MCF 10A (cell line): ENCODE measurements at places on chromosomes 7 and 10. TPM values are rescaled to one million over a fixed set of nuclear protein-coding genes. Genes with fewer than 3 reads are reported as not detected.

DNA sequence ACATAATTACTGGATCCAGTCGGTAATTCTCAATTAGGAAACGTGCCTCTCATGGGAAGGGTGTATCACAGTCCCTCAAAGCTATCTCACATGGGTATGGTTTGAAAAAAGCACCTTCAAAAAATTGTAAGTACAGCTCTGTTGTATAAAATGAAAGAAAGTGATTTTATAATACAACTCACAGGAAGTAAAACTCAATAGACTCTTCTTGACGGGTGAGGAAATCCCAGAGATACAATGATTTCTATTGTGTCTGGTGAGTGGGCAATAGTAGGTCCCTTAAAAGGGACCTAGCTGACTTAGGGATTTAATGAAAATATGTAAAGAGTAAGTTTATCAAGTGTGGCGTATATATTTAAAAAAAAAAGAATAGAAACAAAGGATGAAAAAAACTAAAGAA lies 27.0 kb downstream of the TASOR2 start:
- H3K4me1 ChIP-seq: peaks cover 34% of the 10 kb centered on the region
- no peaks in the 10 kb centered on the region for H3K27me3 ChIP-seq
- H3K36me3 ChIP-seq: no peaks in the 10 kb centered on the region
- no peak for DNase-seq

DNA sequence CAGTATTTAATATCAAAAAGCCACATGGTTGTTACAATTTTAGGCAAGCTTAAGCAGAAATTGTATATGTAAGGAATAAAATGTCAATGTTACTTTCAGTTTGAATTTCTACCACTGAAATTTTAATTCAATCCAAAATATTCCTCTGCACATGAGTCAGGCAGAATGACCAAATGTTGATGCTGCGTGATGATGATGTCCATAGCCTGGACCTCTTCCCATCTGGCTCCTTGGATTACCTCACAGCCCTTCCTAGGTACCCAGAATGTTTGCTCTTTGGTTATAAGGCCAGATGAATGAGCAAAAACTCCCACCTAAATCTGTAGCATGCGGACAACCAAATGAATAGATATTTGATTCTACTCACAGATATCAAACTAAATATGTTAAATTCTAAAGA lies 258.3 kb upstream of the IMMP2L start:
- peaks cover 10% of the 10 kb centered on the region for H3K36me3 ChIP-seq
- H3K27ac ChIP-seq: no peak overlapping the region
- no peak overlapping the region for H3K4me3 ChIP-seq
- DNase-seq: no peak
- no peaks in the 10 kb centered on the region for H3K27me3 ChIP-seq
- no peaks in the 10 kb centered on the region for H3K4me1 ChIP-seq

GRCh38 chr10:15295537-15296325 lies 75.4 kb downstream of the FAM171A1 start:
- H3K4me1 ChIP-seq: no peaks in the 10 kb centered on the region
- no peak overlapping the region for H3K27ac ChIP-seq
- H3K36me3 ChIP-seq: no peaks in the 10 kb centered on the region
- H3K27me3 ChIP-seq: no peaks in the 10 kb centered on the region

- no peaks in the 10 kb centered on the region for H3K27me3 ChIP-seq
- no peak overlapping the region for H3K4me3 ChIP-seq
- peaks cover 7% of the 10 kb centered on the region for H3K4me1 ChIP-seq
- no peaks in the 10 kb centered on the region for H3K36me3 ChIP-seq
These were observed 177.6 kb downstream of the PLXDC2 start for GRCh38 chr10:19993714-19994315.

GRCh38 chr10:80589726-80590373 lies 52.1 kb downstream of the SH2D4B start:
- H3K4me3 ChIP-seq: no peak overlapping the region
- no peak overlapping the region for H3K27ac ChIP-seq
- peaks cover 5% of the 10 kb centered on the region for H3K36me3 ChIP-seq
- no peaks in the 10 kb centered on the region for H3K27me3 ChIP-seq
- no peak for DNase-seq

DNA sequence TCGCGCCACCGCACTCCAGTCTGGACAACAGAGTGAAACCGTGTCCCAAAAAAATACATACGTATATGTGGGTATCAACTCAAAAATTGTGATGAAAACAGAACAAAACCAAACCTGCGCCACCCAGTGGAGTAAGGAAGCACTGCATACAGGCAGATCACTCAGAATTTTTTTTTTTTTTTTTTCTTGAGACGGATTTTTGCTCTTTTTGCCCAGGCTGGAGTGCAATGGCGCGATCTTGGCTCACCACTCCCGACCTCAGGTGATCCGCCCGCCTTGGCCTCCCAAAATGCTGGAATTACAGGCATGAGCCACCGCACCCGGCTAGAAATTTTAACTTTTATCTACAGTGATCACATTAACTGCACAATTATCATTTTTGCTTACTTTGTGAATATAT lies 9.1 kb upstream of the TMEM236 start:
- H3K36me3 ChIP-seq: no peaks in the 10 kb centered on the region
- H3K4me3 ChIP-seq: no peak overlapping the region
- H3K27ac ChIP-seq: no peak overlapping the region
- peak; percentile 62 for DNase-seq
- H3K4me1 ChIP-seq: peaks cover 5% of the 10 kb centered on the region

DNA sequence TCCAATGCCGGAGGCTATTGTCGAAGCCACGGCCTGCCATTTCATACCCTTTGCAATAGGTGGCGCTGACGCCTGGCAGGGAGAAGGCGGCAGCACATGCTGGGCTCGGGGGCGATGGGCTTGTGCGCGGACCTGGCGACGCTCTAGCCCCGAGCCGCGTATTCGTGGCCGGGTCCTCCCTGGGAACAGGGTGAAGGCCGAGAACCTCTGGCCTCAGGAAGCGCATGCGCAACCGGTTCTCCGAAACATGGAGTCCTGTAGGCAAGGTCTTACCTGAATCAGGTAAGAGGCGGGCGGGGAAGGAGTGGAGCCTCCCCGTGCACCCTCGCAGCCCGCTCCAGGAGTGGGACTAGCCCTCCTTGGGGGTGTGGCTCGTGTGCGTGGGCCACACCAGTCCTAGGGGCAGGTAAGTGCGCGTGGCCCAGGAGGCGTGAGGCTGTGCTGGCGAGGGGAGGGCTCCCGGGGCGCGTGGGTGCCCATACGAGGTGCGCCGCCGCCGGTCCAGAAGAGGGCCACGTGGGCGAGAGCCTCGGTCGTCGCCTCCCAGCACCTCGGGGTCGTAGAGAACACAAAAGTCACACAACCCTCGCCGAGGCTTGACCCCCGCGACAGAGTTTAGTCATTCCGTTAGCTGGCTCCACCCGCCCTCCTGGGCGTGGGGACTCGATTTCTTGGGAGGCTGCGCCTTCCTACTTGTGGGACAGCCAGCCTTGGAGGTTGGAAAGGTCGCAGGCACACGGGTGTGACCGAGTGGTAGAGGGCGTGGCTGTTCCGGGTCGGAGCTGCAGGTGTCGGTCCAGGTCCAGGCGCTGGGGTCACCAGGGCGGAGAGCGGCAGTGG lies 5.6 kb upstream of the MEST start:
- no peaks in the 10 kb centered on the region for H3K27me3 ChIP-seq
- DNase-seq: peak; percentile 89
- H3K4me3 ChIP-seq: peak overlapping the region; percentile 93
- peak overlapping the region; percentile 91 for H3K27ac ChIP-seq
- no peaks in the 10 kb centered on the region for H3K36me3 ChIP-seq

- no peak overlapping the region for H3K4me3 ChIP-seq
- H3K36me3 ChIP-seq: no peaks in the 10 kb centered on the region
- H3K27me3 ChIP-seq: no peaks in the 10 kb centered on the region
These were observed 22.6 kb upstream of the SLF2 start for GRCh38 chr10:100890141-100890672.

- peaks cover 6% of the 10 kb centered on the region for H3K36me3 ChIP-seq
- no peak for DNase-seq
- no peak overlapping the region for H3K4me3 ChIP-seq
- peaks cover 6% of the 10 kb centered on the region for H3K4me1 ChIP-seq
These were observed 59.6 kb downstream of the GLRX3 start for GRCh38 chr10:130195746-130196294.

- H3K4me3 ChIP-seq: no peak overlapping the region
- H3K36me3 ChIP-seq: no peaks in the 10 kb centered on the region
- H3K4me1 ChIP-seq: no peaks in the 10 kb centered on the region
- H3K27me3 ChIP-seq: no peaks in the 10 kb centered on the region
These were observed 96.0 kb downstream of the NRCAM start for GRCh38 chr7:108360058-108360800.

- H3K27ac ChIP-seq: no peak overlapping the region
- H3K4me1 ChIP-seq: no peaks in the 10 kb centered on the region
- H3K4me3 ChIP-seq: no peak overlapping the region
- DNase-seq: no peak
- H3K36me3 ChIP-seq: peaks cover 39% of the 10 kb centered on the region
- no peaks in the 10 kb centered on the region for H3K27me3 ChIP-seq
These were observed 29.4 kb upstream of the ANAPC16 start for GRCh38 chr10:72186258-72186981.

GRCh38 chr7:142030848-142031247 lies 35.2 kb downstream of the MGAM start:
- no peak for DNase-seq
- peak overlapping the region; percentile 3 for H3K27ac ChIP-seq
- no peaks in the 10 kb centered on the region for H3K36me3 ChIP-seq

DNA sequence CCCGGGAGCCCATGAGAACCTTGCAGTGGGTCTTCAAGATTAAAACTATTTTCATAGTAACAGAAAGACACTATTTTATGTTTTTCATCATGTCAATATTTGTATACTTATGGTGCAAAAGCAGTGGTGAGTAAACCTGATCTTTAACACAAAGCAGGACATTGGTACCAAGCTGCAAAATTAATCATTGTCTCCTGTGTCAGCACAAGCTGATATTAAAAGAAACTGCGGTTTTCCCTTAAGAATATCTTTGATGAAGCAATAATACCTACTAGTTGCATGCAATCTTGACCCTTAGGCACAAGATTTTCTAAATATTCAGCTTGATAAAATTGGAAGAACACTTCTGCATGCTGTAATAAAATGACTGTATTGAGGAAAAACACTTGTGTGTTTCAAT lies 121.7 kb downstream of the MDFIC start:
- no peaks in the 10 kb centered on the region for H3K36me3 ChIP-seq
- DNase-seq: no peak
- H3K4me1 ChIP-seq: no peaks in the 10 kb centered on the region
- peaks cover 55% of the 10 kb centered on the region for H3K27me3 ChIP-seq

DNA sequence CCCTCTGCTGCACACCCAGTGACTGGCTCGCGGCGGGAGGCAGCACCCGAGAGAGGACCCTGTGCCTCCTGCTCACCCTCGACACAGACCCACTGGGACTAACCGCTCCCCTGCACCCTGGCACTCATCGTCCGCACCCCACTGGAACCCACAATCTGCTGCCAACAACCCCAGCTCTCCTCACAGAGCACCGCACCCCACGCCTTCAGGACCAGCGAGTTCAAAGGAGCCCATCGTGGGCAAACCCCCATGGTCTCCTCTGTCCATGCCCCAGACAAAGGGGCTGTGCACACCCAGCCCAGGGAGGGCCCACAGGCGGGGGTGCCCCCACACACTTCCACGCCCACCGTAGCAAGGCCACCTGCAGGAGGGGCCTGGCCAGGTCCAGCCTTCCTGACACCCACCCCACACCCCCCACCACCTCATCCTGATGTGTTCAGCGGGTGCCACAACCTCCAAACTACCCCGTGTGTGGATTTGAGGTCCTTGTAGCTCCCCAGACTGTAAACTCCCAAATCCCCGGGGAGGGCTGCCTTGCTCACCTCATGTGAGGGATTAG lies 14.0 kb downstream of the RASGEF1A start:
- no peak overlapping the region for H3K27ac ChIP-seq
- no peaks in the 10 kb centered on the region for H3K27me3 ChIP-seq
- H3K36me3 ChIP-seq: no peaks in the 10 kb centered on the region
- no peak overlapping the region for H3K4me3 ChIP-seq
- H3K4me1 ChIP-seq: peaks cover 13% of the 10 kb centered on the region

DNA sequence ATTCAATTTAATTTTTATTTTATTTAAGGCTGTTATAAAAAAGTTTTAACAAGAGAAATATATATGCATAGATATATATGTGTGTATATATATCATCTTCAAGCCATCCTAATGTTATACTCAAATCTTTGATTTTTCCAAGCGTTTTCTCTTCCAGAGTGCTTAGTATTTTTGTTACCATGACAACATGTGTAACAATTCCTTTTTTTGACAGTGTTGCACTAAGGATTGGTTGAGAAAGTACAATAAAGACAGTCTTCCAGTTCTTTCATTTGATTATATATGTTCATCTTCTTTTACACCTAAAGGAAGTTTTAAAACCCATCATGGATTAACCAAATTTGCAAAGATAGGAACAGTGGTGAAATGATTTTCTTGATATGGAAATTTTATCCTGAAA lies 171.7 kb downstream of the KLF6 start:
- DNase-seq: no peak
- H3K4me1 ChIP-seq: no peaks in the 10 kb centered on the region
- H3K27ac ChIP-seq: no peak overlapping the region
- H3K36me3 ChIP-seq: no peaks in the 10 kb centered on the region
- no peaks in the 10 kb centered on the region for H3K27me3 ChIP-seq

DNA sequence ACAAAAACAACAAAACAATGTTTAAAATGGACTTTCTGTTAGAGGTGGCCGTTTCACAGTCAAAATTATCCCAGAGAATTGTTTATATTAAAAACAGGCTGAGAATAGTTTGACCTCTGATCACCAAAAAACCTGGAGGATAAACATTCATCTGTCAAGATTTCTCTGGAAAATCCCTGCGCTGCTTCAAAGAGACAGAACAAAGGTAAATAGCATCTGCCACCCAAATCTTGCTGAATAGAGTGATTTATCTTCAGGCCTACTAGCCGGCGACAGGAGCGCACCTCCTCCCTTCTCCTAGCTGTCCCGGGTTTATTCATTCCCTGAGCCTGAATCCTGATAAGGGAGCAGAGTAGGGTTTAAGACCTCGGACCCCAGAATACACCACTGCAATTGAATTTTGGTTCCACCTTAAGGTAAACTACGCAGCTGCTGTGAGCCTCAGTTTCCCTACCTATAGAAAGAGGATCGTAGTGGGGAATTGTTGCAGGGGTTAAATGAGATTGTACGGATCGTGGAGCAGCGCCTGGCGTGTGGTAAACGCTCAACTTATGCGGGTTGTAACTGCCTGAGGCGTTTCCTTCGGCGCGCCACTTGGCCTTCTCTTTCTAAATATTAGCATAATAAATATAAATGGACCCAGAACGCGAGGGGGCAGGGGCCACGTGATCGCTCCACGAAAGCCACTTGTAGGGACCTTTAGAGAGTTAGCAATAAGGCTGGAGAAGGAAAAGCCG lies 498 bp upstream of the ST7 start:
- peaks cover 6% of the 10 kb centered on the region for H3K36me3 ChIP-seq
- peak overlapping the region; percentile 93 for H3K27ac ChIP-seq
- H3K4me3 ChIP-seq: peak overlapping the region; percentile 91
- peaks cover 21% of the 10 kb centered on the region for H3K4me1 ChIP-seq

DNA sequence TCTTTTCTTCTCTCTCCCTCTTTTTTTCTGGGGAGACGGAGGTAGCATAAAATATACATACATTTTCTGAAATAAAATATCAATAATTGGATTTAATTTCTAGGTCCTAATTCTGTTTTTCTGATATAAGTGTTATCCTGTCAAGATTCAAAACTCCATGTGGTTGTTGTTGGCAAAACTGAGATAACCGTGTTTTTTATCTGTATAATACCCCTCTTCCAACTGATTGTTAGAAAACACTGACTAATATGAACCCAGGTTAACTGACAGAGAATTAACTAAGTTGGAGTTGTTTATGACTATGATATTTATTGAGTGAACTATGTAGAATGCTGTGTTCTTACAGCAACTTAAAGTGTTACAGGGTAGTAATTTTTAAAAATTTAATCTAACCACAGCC lies 236.5 kb upstream of the KAT6B start:
- no peak for DNase-seq
- peaks cover 45% of the 10 kb centered on the region for H3K4me1 ChIP-seq

SEMA4G gene
- 0.32 TPM in 1 of 2 replicates, not detected in the other for total RNA-seq

KLHL7 gene
- 17.9 and 19.1 TPM in 2 replicates for total RNA-seq

C10orf53 gene
- total RNA-seq: not detected in 2 replicates
